ENCODE measurements at places on chromosomes 1 and 21. TPM values are rescaled to one million over a fixed set of nuclear protein-coding genes. Genes with fewer than 3 reads are reported as not detected.

FAM163A gene
- total RNA-seq = not detected

VANGL2 gene
- 7.2 TPM for total RNA-seq

DUSP10 gene
- total RNA-seq = 15.6 TPM

ZNF593OS gene
- not detected for total RNA-seq

RNU1-2 gene
- under 0.01 TPM for total RNA-seq

KRTAP21-2 gene
- not detected for total RNA-seq

OLIG1 gene
- not detected for total RNA-seq

DYNLT4 gene
- total RNA-seq = not detected

SLC26A9 gene
- not detected for total RNA-seq

CLDN17 gene
- not detected for total RNA-seq

FYB2 gene
- total RNA-seq = not detected

TSACC gene
- 0.69 TPM for total RNA-seq

MAP1LC3C gene
- total RNA-seq = 0.12 TPM

GUCA2A gene
- total RNA-seq = not detected

ZNF695 gene
- 4.7 TPM for total RNA-seq

SLC44A5 gene
- total RNA-seq = 0.07 TPM

LMNA gene
- 433 TPM for total RNA-seq

SHISAL2A gene
- total RNA-seq = 0.17 TPM

ATG4C gene
- total RNA-seq = 8.0 TPM

CFAP141 gene
- total RNA-seq = not detected

TSPAN2 gene
- total RNA-seq = 4.6 TPM

PCP4 gene
- not detected for total RNA-seq

OR14K1 gene
- total RNA-seq = not detected

Data from epithelial cell of proximal tubule (primary cell).